ENCODE measurements at places on chromosomes 7 and 10.
A peak's percentile ranks its signal among the peaks of the same experiment; 100 is the strongest.

DNA sequence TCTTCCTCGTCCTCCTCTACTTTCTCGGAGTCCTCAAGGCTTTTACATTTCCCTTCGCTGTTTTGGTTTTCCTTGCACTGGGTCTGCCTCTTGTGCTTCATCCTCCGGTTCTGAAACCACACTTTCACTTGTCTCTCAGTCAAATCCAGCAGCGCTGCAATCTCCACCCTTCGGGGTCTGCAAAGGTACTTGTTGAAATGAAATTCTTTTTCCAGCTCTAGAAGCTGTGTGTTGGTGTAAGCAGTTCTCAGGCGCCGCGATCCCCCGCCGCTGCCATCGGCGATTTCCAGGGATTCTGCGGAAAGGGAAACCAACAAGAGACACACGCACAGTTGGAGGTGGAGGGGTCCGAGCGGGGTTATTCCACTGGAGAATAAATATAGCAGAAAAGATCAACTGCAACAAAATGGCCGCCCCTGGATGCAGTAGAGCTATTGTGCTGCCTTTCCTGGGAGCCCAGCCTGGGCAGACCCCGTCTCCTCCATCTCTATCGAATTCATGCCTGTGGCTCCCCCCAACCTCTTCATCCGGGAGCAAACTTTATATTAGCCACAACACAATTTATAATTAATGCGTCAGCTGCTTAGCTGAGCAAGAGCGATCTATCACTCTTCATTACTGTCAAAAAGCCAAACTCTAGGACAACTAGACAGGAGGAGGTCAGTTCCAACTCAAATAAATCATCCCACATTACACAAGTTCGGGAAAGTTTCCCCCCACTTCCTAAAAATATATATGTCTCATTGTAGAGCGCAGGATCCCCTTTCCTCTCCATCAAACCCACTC, 1.1 kb downstream of the HOXA2 start:
- DNase-seq, result no peak

GRCh38 chr7:88866265-88866863, 70.8 kb upstream of the TEX47 start:
- DNase-seq, result no peak

- DNase-seq, result no peak
Observed at GRCh38 chr10:36053775-36054174, 411.7 kb upstream of the FZD8 start.

DNA sequence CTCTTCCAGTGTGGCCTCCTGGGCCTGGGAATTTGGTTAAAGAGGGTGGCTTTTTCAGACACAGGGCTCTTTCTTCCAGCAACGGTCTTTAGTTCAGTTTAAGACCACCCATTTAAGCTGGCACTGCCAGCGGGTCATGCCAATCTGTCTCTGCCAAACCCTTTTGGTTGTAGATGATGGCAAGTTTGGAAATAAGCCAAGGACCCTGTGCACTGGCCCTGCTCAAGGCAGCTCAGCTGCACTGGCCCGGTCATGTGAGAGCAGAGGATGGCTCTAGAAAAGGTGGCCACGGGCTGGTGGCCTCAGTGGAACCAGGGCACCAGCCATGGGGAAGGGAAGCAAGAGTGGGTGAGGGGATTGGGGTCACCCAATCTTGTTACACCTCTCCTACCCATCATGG, 294.1 kb downstream of the GLRX3 start:
- DNase-seq, result no peak

GRCh38 chr10:74114041-74114448, 36.6 kb downstream of the AP3M1 start:
- no peak for DNase-seq

GRCh38 chr7:127251036-127251464, 1.7 kb downstream of the GRM8 start:
- no peak for DNase-seq

- no peak for DNase-seq
Observed at GRCh38 chr10:132866601-132867381, 75.6 kb downstream of the CFAP46 start.

DNA sequence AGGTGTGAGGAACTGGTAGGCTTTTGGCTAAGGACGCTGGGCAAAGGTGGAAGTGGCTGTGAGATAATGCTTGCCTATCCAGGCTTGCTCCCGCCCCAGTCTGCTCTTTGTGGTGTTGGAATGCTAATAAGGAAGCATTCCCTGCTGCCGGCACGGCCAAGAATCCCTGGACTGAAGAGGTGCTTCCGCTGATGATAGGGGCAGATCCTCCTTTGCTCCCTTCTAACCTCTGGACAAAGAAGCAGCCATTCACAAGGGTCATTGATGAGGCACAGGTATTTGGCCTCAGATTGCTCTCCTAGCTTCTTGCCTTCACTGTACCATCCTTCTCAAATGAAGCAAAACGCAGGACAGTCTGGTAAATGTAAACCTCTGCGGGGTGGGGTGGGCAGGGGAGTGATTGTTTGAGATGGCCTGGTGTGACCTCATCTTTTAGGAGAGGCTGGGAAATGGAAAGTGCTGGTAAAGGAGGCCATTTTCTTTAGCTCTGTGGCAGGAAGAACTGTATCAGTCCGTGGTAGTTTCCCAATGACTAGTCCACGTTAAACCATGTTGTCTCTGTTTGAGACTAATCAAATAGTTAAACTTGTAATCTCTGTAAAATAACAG, 1.7 kb downstream of the PGAM1 start:
- peak; percentile 76 for DNase-seq

DNA sequence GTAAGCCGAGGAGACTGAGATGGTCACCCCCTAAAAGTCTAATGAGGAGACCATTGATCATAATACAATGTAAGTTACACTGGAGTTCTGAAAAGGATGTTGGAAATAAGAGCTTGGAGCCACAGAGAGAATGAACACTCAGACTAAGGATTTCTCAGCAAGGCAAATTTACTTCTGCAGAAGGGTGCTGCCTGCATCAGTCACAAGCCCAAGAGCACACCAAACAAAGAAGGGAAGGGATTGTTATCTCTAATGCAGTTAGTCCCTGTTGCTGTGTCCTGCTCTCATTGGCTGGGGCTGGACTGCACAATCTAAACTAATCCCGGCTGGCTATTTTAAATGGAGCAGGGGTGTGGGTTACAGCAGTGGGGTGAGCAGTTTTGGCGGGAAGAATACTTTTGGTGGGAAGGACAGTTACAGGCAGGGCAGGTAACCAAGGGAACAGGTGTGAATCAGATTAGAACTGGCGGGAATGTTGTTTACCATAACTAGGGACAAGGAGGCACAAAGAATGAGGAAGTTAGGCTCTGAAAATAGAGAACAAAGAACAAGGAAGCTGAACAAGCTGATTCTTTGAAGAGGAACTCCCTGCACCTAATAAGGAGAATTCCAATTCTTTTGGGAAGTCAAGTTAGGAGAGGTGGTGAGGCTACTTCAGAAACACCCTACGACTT, 30.3 kb upstream of the TRIM24 start:
- no peak for DNase-seq

DNA sequence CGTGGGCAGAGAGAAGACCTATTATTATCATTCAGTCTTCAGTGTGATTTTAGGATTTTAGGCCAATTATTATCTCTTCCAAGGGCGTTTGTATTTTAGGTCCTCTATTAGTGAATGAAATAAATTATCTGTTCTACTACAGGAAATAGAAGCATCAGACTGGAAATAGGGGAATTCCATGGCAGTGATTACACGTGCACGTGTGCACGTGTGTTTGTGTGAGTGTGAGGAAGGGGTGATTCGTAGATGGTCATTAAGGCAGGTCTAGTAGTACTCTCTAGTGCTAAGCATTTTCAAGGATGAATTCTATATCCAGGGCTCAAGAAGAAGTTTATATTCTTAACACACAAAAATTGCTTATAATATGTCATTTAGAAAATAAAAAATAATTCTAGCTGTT, 623.2 kb downstream of the GATA3 start:
- DNase-seq, result no peak

DNA sequence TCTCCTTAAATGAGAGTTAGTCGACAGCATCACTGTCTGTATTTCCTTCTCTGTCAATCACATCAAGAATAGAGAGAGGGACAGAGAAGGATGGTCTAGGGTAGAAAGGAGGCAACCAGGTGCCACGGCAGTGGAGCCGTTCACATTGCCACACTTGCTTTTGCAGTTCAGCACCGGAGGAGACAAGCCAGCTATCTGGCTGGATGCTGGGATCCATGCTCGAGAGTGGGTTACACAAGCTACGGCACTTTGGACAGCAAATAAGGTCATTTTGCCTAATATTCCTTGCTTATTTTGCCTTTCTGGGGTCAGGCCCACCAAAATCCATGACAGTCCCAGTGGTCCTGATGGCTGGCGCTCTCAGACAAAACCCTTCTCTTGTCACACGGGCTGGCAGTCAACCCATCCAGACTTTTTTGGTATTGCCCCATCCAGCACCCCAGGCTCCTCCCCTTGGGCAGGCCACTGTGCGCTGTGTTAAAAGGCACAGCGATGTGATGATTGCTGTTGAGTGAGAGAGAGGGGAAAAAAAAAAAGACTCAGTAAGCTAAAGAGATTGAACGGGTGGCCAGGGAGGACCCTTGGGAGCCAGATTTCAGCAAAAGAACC, 8.4 kb downstream of the CPA2 start:
- DNase-seq, result no peak

DNA sequence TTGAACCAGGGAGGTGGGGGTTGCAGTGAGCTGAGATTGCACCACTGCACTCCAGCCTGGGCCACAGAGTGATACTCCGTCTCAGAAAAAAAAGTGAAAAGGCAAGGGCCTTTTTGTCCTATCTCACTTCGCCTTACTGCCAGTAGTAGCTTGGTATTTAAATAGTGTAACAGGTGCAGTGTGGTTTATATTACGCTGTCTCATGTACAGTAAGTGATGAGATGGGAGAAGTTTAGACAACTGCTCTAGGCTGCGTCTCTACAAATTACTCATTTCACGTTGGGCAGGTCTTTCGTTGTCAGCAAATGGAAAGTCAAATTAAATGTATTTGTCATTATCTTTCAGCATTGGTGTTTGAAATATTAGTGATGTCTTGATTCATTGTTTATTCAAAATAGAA, 15.5 kb upstream of the PFKFB3 start:
- DNase-seq, result no peak

- no peak for DNase-seq
Observed at GRCh38 chr7:7820409-7820808, 102.0 kb upstream of the RPA3 start.

- no peak for DNase-seq
Observed at GRCh38 chr7:70237256-70237655, 639.0 kb downstream of the AUTS2 start.

DNA sequence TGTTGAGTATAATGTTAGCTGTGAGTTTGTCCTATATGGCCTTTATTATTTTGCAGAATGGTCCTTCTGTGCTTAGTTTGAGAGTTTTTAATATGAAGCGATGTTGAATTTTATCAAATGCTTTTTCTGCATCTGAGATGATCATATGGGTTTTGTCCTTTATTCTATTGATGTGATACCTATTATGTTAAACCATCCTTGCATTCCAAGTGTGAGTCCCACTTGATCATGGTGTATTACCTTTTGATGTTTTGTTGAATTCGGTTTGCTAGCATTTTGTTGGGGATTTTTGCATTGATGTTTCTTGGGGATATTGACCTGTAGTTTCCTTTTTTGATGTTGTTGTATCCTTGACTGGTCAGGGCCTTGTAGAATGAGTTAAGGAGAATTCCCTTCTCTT, 166.4 kb downstream of the MLLT10 start:
- DNase-seq, result no peak

- no peak for DNase-seq
Observed at GRCh38 chr10:98624963-98625362, 178.2 kb upstream of the HPS1 start.

DNA sequence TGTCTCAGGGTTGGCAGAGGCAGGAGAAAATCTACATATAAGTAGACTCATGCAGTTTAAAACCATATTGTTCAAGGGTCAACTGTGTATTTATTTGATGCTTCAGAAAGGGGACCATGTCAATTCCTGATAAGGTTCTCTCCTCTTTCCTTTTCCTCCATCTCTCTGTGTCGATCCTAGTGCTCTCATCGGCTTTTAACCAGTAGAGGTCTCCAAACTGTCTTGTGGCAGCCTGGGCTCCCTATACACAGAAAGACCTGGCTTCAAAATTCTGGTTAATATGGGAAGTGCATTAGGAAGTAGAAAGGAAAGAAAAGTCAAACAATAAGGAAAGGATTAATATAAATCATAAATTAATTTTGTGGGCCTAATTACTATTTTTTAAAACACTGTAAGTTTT, 304.4 kb upstream of the C7orf33 start:
- no peak for DNase-seq

GRCh38 chr10:69468751-69469089, 17.5 kb downstream of the TSPAN15 start:
- DNase-seq, result no peak

- DNase-seq, result peak; percentile 40
Observed at GRCh38 chr10:124658591-124659242, 85.5 kb downstream of the FAM53B start.

DNA sequence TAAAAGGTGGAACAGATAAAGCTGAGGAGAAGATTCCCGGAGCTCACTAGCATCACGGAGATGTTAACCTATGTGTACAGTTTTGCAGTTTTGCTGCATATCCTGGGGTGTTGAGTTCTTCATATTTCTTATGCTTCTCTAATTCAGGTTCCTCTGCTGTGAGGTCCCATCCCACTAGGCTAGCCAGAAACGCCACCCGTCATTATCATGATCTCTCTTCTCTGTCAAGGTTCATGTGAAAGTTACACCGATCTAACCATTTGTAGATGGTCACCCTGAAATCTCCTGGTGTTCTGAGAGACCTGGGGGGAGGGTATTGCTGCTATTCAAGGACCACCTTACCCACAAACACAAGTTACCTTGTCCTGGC, 136.3 kb downstream of the CCDC71L start:
- no peak for DNase-seq

DNA sequence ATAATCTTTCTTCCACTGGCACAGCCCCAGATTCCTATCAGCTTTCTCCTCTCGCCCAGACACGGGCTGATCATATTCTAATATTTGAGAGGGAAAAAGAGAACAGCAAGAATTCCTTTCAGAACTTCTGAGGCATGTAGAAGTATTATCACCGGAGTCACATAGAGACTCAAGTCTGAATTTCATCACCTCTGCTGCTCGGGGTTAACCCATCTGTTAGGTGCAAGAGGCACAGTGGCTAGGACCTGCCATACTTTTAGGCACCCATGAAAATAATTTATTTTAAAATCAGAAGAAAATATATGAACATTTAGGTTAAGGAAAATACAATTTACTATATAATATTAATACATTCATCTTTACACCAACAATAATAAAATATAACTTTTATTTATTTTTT, 21.0 kb downstream of the PANK1 start:
- DNase-seq, result no peak

GRCh38 chr10:21518149-21518640, 7.3 kb downstream of the SKIDA1 start:
- no peak for DNase-seq

- DNase-seq, result no peak
Observed at GRCh38 chr7:143359771-143360353, 2.7 kb downstream of the FAM131B start.

Measured in CD4-positive, alpha-beta memory T cell (primary cell).